Mesangial cell (primary cell): ENCODE measurements at places on chromosomes 5 and 9. TPM values are rescaled to one million over a fixed set of nuclear protein-coding genes. Genes with fewer than 3 reads are reported as not detected.

Gene HTR1A
- not detected in 2 replicates for total RNA-seq

Gene C9orf50
- 0.16 and 0.25 TPM in 2 replicates for total RNA-seq

Gene CNTFR
- total RNA-seq = not detected in 2 replicates

Gene RNF183
- total RNA-seq = 0.38 TPM in 1 of 2 replicates, not detected in the other

Gene STPG3
- not detected in 2 replicates for total RNA-seq

Gene CCDC192
- not detected in 2 replicates for total RNA-seq

Gene ABCA1
- total RNA-seq = 36.0 and 38.0 TPM in 2 replicates

Gene ANKRD34B
- total RNA-seq = 0.33 and 1.5 TPM in 2 replicates

Gene C9orf72
- 4.6 and 6.3 TPM in 2 replicates for total RNA-seq

Gene SPAG8
- total RNA-seq = 0.33 and 1.3 TPM in 2 replicates

Gene CATSPER3
- total RNA-seq = 0.13 and 0.16 TPM in 2 replicates

Gene LCN2
- 1.9 TPM in 1 of 2 replicates, not detected in the other for total RNA-seq

Gene PCDHGB3
- 0.98 and 3.8 TPM in 2 replicates for total RNA-seq

Gene EIF4E1B
- total RNA-seq = not detected in 2 replicates

Gene PCDHGA8
- total RNA-seq = under 0.01 and 0.89 TPM in 2 replicates

Gene UBE2B
- 10.1 and 18.6 TPM in 2 replicates for total RNA-seq

Gene RECK
- 7.7 and 8.8 TPM in 2 replicates for total RNA-seq

Gene ZNF483
- 1.1 and 2.3 TPM in 2 replicates for total RNA-seq

Gene CYSRT1
- total RNA-seq = 0.49 and 2.9 TPM in 2 replicates

Gene SLC25A46
- total RNA-seq = 32.6 and 33.4 TPM in 2 replicates

Gene IFNA2
- total RNA-seq = not detected in 2 replicates

Gene GNA14
- total RNA-seq = 0.49 and 0.51 TPM in 2 replicates

Gene MAST4
- total RNA-seq = 3.4 and 4.7 TPM in 2 replicates

Gene PDLIM4
- 171 and 182 TPM in 2 replicates for total RNA-seq

Gene DAB2
- total RNA-seq = 27.2 and 50.6 TPM in 2 replicates

Gene TPPP
- 0.65 and 1.1 TPM in 2 replicates for total RNA-seq

Gene PAXX
- total RNA-seq = 49.2 and 65.2 TPM in 2 replicates

Gene SMIM33
- under 0.01 TPM in 1 of 2 replicates, not detected in the other for total RNA-seq

Gene OBP2B
- not detected in 2 replicates for total RNA-seq

Gene SLC6A3
- total RNA-seq = not detected in 2 replicates

Gene AHRR
- 0.33 and 0.63 TPM in 2 replicates for total RNA-seq

Gene CARD9
- under 0.01 and 0.76 TPM in 2 replicates for total RNA-seq

Gene NR6A1
- 0.49 and 0.51 TPM in 2 replicates for total RNA-seq

Gene IFNA13
- not detected in 2 replicates for total RNA-seq

Gene IL9
- total RNA-seq = not detected in 2 replicates

Gene TEK
- 0.98 and 3.4 TPM in 2 replicates for total RNA-seq

Gene DMRTA1
- 1.3 and 1.9 TPM in 2 replicates for total RNA-seq

Gene CDKN2A
- total RNA-seq = 36.5 and 50.0 TPM in 2 replicates

Gene ASPN
- not detected in 2 replicates for total RNA-seq

Gene CKMT2
- total RNA-seq = not detected in 2 replicates

Gene IL13
- total RNA-seq = not detected in 2 replicates

Gene SV2C
- not detected in 2 replicates for total RNA-seq

Gene OTP
- not detected in 2 replicates for total RNA-seq

Gene ENTREP1
- total RNA-seq = 0.49 and 1.3 TPM in 2 replicates

Gene ATOX1
- total RNA-seq = 271 and 289 TPM in 2 replicates
